ENCODE measurements at places on chromosomes 12 and 14.

DNA sequence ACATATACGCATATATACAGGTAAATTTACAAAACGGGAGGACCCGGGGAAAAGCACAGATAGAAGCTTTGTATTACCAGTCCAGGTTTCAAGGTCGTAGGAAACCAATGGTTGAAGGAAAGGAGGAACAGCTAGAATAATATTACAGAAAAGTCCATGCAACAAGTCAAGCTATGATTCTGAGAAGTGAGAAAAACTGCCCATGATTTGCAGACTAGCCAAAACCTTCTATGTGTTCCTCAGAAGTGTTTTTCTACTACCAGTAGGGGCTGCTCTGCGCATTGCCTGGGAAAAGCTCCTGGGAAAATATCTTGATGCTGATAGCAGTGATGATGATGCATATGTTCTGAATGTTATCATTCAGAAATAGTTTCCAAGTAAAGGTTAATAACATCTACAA is 2.2 kb downstream of the PDZRN4 start:
- no peak for DNase-seq

DNA sequence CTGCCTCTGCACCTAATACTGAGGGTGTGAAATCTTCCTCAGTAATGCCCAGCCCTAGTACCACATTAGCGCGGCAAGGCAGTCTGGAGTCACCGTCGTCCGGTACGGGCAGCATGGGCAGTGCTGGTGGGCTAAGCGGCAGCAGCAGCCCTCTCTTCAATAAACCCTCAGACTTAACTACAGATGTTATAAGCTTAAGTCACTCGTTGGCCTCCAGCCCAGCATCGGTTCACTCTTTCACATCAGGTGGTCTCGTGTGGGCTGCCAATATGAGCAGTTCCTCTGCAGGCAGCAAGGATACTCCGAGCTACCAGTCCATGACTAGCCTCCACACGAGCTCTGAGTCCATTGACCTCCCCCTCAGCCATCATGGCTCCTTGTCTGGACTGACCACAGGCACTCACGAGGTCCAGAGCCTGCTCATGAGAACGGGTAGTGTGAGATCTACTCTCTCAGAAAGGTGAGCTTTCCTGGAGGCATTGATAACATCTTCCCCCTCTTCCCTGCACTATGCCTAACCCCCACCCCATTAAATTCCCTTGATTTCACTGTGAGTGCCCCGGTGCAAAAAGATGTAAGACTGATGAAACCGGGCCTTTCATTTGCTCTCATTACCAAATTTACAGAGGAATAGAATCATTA is 291.4 kb downstream of the NAV3 start:
- no peak for DNase-seq

- DNase-seq = no peak
Observed at GRCh38 chr14:100034961-100035500, 30.2 kb upstream of the EVL start.

DNA sequence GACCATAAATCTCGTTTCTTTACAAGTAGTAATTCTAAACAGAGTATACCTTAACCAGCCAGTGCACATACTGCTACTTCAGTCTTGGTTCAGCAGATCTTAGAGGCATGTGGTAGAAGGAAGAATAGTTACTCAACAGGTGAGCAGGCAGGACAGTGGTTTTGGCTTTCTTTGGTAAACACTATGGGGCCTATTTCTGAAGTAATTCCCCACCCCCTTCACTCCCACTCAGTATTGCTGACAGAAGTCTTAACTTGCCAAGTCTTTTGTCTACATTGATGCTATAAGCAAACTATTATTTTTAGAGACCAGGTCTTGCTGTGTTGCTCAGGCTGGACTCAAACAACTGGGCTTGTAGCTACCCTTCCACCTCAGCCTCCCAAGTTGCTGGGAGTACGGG is 68.5 kb downstream of the FBXO34 start:
- no peak for DNase-seq

GRCh38 chr12:67655829-67656228 is 7.3 kb downstream of the DYRK2 start:
- no peak for DNase-seq

DNA sequence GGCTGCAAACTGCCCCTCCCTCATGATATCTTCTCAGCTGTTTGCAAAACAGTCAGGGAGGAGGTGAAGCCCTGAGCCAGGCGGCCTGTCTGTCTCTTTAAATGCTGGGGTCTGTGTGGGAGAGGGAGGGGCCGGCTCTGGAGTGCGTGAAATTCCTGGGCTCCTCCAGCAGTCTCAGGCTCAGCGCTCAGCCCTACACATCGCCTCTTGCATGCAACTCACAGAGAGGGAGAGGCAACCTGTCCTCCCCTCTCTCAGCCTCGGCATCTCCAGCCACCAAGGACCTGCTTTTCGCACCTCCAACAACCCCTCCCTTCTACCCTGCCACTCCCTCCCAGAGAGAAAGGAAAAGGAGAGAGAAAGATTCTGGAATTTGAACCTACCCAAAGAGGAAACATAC is at the start of gene NRXN3:
TSS of gene NRXN3 (plus strand) at position 171 of the 400 bp plus-strand sequence. CDS start 72,721 bp downstream, outside the sequence.
- no peak for DNase-seq

Measured in BJ (cell line).